GM12891 (cell line): ENCODE measurements at places on chromosomes 11 and 22.

- DNase-seq: no peak
Observed at GRCh38 chr22:26401726-26402125, 27.3 kb upstream of the ASPHD2 start.

DNA sequence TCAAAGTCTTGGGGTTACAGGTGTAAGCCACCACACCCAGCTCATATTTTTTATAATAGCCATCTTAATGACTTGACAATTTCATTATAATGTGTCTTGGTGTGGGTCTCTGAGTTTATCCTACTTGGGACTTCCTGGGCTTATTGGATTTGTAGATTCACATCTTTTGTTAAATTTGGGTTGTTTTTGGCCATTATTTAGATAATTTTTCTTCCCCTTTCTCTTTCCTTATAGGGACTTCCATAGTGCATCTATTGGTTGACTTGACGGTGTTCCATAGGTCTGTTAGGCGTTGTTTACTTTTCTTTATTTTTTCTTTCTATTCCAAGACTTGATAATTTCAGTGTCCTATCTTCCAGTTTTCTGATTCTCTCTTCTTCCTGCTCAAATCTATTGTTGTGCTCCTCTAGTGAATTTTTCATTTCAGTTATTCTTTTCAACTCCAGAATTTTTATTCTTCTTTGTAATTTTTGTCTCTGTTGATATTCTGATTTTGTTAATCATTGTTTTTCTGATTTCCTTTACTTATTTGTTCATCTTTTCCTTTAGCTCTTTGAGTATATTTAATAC, 45.6 kb downstream of the RRM1 start:
- DNase-seq: no peak

DNA sequence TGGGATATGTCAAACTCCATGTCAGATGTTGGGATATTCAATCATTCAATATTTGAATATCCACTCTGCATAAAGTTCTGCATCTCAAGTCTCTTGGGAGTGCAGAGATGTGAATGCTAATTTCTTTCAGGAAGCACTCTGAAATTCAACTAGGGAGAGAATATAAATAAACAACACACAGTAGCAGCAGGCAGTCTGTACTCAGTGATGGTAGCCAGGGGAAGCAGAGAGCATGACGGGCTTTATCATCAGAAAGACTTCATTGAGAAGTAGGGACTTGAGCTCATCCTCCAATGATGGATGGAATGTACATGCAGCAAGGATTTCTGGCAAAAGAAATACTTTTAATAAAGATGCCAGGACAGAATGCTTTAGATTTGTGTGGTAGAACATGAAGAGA, 9.8 kb upstream of the TEAD1 start:
- no peak for DNase-seq

- no peak for DNase-seq
Observed at GRCh38 chr11:11262171-11262920, 90.7 kb downstream of the CSNK2A3 start.

- DNase-seq: no peak
Observed at GRCh38 chr11:64320556-64320955, 2.6 kb downstream of the PRDX5 start.

DNA sequence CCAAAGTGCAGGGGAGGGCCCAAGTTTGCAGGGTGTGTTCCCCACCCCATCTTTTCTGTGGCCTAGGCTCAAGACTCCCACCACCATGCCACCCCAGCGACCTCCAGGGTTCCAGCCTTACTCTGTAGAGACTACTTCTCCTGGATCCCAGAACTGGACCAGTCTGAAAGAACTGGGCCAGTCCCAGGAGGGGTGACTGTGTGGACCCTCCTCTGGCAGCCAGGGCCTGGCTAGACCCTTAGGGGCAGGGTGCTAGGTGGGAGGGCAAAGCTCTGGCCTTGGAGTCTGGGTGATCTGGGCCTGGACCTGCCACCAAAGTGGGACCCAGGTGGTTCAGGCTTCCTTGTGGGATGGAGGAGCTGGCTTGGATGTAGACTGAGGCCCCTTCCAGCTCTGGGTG, 41.8 kb upstream of the ACCSL start:
- no peak for DNase-seq

DNA sequence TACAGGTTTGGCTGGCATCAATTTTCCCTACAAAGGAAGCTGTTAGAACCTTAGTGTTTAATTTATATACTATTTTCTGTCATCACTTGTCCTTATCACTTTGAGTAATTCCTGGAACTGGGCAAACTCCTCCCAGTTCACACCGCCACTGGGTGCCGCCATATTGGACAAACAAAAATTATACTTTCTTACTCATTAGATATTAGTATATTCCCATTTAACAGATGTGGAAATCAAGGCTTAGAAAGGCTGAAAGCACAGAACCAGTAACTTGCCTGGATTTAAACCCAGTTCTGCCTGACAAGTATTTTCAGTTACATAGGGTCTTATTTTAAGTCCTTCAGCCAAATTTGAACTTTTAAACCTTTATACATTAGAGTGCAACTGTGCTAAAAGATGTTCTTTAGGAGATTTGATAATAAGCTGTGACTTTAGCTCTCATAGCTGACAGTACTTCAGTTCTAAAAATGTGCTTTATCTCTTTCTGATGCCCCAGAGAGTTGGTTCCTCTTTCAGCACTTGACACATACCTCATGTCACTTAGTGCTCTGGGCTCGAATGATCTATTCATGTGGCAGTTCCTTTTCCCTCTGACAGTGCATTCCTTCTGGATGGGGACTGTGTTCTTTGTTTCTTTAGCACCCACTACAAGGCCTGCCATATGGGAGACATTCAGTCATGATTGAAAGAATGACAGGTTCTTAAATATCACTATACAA, 25.4 kb downstream of the COA4 start:
- DNase-seq: no peak

DNA sequence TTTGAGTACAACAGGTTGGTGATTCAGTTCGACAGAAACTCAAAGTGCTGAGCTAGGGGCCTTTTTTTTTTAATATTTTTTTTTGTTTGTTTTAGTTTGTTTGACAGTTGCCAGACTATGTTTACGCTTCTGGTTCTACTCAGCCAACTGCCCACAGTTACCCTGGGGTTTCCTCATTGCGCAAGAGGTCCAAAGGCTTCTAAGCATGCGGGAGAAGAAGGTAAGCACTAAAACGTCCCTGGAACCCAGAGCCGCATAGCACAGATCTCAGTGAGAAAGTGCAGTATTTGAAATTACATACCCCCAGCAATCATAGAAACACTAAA, 649 bp downstream of the PRRG4 start:
- DNase-seq: no peak

DNA sequence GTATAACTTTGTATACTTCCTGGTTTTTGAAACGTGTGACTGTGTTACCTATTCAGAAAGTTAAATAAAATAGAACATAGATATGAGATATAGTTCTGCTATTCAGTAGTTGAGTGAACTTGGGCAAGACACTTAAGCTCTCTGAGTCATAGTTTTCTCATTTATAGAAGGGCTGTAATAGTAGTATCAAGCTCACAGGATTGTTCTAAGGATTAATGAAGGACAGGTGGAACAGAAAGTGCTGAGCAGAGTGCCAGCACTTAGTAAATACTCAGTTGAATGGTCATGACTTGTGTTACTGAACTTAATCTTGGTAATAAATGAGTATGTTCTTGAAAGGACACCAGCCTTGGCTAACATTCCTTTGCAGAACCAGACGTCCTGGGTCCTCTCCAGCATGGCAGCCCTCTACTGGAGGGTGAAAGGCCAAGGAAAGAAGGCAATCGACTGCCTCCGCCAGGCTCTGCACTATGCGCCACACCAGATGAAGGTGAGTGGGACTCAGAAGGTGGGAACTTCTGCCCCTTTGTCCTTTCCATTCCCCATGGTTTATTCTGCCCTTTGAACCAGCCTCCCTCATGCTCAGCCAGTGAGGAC, 131.2 kb downstream of the TTC17 start:
- no peak for DNase-seq

DNA sequence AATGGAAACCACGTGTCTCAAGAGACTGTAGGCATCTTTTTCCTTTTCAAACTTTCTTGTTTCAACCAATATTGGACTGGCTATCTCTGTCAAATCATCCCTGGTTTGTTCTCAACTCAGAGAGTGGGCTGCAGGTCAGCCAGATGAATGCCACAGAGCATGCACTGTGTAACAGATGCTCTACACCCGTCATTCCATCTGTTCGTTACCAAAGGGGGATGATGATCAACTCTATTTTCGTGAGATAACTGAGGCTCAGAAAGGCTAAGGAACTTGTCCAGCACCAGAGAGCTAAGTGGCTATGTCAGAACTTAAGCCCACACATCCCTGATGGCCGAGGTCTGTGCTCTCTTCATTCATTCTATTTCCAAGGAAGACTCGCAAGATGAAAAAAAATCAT, 42.1 kb downstream of the SLC1A2 start:
- no peak for DNase-seq

GRCh38 chr11:15780837-15781236, 575.5 kb downstream of the SOX6 start:
- DNase-seq: no peak

- no peak for DNase-seq
Observed at GRCh38 chr11:20429216-20429615, 41.7 kb downstream of the PRMT3 start.

GRCh38 chr22:29733362-29734201, 13.8 kb downstream of the CABP7 start:
- DNase-seq: no peak

GRCh38 chr11:729492-730074, 17.7 kb upstream of the TALDO1 start:
- no peak for DNase-seq

- no peak for DNase-seq
Observed at GRCh38 chr11:76790251-76790650, 7.1 kb downstream of the TSKU start.

- no peak for DNase-seq
Observed at GRCh38 chr22:44438056-44438455, 60.0 kb downstream of the RTL6 start.

DNA sequence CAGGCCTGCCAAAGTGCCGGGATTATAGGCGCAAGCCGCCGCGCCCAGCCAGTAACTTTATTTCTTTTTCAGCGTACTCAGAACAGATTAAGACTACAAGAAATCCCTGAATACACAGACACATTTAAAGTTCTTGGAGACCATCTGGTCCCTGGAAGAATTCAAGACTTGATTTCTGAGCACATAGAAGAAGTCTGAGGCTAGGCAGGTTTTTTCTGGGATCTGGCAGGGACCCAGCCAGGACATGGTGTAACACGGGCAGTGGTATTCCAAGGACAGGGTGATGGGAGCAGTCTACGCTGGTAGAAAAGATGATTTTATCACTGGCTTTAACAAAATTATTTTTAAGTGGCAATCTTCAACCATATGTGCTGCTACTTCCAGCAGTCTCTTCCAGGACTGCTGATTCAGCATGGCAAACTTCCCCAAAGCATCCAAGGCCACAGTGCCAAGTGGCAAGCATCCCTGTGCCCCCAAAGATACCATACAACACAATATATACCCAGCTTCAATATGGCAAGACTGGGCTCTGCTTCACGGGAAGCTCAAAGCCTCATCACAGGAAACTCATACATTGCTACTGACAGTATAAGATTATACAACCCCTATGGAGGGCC, 105.2 kb upstream of the OR5AK2 start:
- no peak for DNase-seq

DNA sequence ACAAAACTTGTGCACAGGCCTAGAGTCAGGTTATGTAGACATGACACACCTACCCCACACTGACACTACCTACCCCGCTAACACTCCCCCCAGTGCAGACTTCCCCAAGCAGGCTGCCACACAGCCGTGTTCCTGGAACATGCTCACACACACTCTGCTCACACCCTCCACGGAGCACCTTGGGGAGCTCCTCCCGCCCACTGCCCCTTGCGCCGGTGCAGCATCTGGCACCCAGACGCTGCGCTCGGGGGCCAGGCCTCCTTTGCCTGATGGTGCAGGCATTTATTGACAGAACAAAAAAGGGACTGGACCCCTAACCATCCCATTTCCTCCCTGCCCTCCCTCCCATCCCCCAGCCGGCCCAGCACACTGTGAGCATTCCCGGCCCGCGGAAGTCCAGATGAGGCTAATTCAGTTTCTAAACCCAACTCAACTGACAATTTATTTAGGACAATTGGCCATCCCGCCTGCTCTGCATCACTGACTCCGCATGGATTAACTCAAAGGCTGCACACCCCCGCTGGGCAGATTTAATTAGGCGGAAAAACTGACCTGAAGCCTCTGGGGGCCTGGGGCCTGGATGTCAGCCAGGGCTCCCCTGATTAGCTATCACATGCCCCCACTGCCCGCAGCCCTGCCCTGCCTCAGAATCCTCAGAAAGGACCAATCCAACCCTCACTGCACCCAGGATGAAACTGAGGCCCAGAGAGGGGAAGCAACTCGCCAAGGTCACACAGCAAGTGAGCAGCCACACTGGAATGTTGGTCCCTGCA, 30.1 kb downstream of the KCNC1 start:
- DNase-seq: no peak

- no peak for DNase-seq
Observed at GRCh38 chr11:48005136-48005535, 24.8 kb downstream of the PTPRJ start.

GRCh38 chr11:10413268-10413667, 41.8 kb upstream of the AMPD3 start:
- no peak for DNase-seq

DNA sequence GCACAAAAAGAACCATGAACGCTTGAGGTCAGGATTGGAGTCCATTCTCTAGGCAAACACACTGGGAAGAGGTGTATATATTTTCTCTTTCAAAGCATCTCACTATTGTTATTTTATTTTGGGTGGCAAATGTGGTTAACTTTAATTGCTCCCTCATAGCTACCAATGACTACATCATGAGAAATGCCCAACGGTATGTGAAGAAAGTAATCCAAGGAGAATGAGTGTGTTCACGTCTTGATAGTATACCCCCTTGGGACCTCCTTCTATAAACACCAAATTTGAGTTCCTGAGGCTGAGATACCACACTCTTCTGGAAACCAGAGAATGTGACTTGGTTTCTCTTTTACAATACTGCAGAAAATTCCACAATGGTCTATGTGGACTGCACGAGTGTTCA, 15.8 kb downstream of the OR8D1 start:
- DNase-seq: no peak

GRCh38 chr22:46578251-46578823, 40.9 kb upstream of the CELSR1 start:
- no peak for DNase-seq

DNA sequence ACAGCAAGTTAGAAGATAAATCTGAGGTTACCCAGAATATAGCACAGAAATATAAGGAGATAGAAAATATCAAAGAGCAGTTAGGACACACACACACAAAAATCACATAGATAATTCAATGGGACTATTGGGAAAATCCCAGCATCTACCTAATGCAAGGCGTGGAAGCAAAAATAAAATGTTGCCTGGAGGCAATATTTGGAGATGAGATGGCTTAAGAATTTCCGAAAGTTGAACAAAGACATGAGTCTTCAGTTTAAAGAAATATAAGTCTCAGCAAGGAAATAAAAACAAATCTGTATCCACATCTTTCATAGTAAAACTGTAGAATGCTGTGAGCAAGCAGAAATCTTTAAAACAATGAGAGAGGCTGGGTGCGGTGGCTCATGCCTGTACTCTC, 29.5 kb upstream of the ACR start:
- DNase-seq: no peak

GRCh38 chr11:8194956-8195355, 26.1 kb upstream of the RIC3 start:
- DNase-seq: no peak
